Pancreas (tissue), 10 donors: ENCODE measurements at places on chromosomes 3 and 15. TPM values are rescaled to one million over a fixed set of nuclear protein-coding genes. Genes with fewer than 3 reads are reported as not detected.

LSAMP gene
- total RNA-seq, result 5.3 TPM

DNA sequence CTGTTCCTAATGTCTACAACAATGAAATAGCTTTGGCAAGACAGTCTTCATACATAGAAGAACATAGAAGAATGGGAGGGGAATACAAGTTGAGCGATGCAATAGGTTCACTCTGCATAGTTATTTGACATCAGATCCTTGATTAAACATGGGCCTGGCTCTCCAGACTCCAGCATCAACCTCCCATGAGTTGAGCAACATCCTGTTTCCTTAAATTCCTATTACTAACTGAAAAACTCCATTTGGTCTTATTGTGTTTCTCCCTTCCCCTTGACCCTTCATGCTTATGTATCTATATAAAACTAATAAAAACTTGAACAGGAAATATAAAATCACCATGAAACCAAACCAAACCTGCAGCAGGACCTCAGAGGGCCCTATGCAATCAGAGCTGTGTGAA lies 304.5 kb upstream of the SATB1 start:
- H3K27me3 ChIP-seq, result no peaks in the 10 kb centered on the region
- H3K36me3 ChIP-seq, result no peaks in the 10 kb centered on the region
- H3K4me3 ChIP-seq, result no peak overlapping the region

DNA sequence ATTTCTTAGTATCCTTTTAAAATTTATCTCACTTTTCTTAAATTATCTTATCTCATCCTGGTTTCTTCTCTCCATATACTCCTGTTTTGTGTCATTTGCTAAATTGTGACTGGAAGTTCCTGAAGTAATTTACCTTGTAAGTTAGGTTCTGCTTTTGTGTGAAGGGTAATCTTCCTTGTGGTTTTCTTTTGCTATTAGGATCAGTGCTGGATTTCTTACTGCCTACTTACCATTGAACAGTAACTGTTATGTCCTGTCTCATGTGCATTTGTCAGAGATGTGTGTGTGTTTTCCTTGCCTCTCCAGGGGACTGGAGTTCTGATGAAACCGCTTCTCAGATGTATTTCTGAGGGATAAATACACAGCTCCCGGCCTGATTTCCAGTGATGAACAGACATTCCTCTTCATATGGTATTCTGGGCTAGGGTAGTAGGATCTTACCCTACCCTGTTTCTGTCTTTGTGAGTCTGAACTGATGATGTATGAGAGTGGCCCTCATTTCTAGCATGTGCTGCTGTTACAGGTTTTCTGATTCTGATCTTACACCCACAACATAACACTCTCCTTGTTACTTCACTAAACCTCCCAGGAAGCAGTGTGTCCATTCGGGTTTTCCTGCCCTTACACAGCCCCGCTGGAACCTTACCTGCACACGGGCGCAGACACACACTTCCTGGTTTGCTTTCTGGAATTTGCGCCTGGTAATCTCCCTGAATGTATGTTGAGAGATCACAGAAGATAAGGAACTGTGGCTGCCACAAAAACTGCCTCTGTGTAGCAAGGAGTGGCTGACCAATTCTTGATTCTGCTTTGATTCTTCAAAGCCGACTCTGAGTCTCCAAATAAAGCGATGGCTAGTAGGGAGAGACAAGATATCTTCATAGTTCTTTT lies 14.7 kb downstream of the PAK2 start:
- no peaks in the 10 kb centered on the region for H3K4me1 ChIP-seq
- H3K4me3 ChIP-seq, result no peak overlapping the region
- H3K27me3 ChIP-seq, result no peaks in the 10 kb centered on the region
- no peaks in the 10 kb centered on the region for H3K36me3 ChIP-seq
- H3K27ac ChIP-seq, result no peak overlapping the region
- DNase-seq, result no peak

GRCh38 chr3:72804361-72804760 lies 43.9 kb downstream of the SHQ1 start:
- H3K36me3 ChIP-seq, result no peaks in the 10 kb centered on the region
- H3K4me3 ChIP-seq, result no peak overlapping the region
- H3K4me1 ChIP-seq, result peaks cover 3% of the 10 kb centered on the region
- H3K27me3 ChIP-seq, result no peaks in the 10 kb centered on the region
- no peak overlapping the region for H3K27ac ChIP-seq
- no peak for DNase-seq

GRCh38 chr3:4852780-4853748 lies 126.2 kb upstream of the BHLHE40 start:
- no peak overlapping the region for H3K4me3 ChIP-seq
- H3K4me1 ChIP-seq, result peaks cover 15% of the 10 kb centered on the region
- no peaks in the 10 kb centered on the region for H3K27me3 ChIP-seq
- DNase-seq, result no peak
- H3K36me3 ChIP-seq, result no peaks in the 10 kb centered on the region

NEK10 gene
- 0.90 TPM for total RNA-seq

- no peaks in the 10 kb centered on the region for H3K4me1 ChIP-seq
- no peaks in the 10 kb centered on the region for H3K27me3 ChIP-seq
- H3K36me3 ChIP-seq, result no peaks in the 10 kb centered on the region
- DNase-seq, result no peak
- H3K4me3 ChIP-seq, result no peak overlapping the region
Observed at GRCh38 chr3:134075568-134075825, 45.8 kb upstream of the SLCO2A1 start.
